ENCODE measurements at places on chromosomes 1 and 21.

- DNase-seq = no peak
These were observed 152.0 kb upstream of the ZRANB2 start for GRCh38 chr1:71232786-71233185.

DNA sequence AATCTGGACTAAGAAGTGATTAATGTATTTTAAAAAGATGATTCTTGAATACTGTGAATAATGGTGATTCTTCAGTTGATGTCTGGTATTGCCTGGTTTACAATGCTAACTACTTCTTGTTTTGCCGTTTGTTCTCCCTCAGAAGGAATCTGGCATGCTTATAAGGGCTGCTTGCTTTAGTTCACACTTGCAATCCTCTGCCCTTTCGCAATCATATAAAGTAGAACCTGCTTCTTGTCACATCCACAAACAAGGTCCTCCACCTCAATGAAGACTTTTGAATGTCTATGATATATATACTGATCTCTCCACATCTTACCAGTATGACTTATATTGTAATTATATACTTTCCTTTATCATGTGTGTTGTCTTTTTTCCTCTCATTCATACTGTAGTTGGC lies 92.6 kb downstream of the ADGRL4 start:
- DNase-seq = no peak

GRCh38 chr1:212225871-212226302 lies 59.3 kb upstream of the PPP2R5A start:
- DNase-seq = no peak

DNA sequence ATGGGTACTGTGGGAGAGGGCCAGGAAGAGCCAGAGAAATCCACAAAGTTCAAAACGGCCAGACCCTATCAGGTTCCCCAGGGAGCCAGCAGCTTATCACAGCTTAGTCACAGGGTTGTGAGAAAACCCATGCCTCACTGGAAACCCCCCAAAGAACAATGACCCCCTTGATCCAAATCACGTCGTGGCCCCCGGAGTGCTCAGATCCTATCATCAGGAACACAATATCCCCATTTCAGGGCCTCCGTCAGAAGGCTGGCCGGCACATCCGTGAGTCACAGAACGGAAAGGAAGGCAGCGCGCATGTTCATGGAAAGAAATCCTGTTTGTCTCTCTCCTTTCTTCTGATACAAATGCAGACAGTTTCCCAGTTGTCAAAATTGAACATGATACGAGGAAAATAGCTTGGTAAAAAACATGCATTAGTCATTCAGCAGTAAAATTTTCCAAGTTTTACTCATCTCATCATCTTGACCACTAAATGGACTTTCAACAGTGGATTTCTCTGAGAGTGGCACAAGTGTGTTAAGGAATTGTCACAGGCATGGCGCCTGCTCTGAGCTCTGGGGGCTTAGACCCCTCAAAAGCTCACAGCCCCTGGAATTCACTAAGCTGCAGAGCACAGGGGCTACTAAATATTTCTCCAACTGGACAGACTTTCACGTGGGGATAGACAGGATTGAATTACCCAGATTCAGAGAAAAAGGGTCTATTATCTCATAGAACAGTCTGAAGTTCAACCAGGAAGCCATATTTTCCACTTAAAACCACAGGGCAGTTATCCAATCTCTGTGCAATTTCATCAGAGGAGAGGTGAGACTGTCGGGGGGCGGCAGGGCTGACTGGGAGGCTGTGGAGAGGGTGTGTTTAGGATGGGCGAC lies 124.8 kb downstream of the RIPK4 start:
- DNase-seq = peak; percentile 43

DNA sequence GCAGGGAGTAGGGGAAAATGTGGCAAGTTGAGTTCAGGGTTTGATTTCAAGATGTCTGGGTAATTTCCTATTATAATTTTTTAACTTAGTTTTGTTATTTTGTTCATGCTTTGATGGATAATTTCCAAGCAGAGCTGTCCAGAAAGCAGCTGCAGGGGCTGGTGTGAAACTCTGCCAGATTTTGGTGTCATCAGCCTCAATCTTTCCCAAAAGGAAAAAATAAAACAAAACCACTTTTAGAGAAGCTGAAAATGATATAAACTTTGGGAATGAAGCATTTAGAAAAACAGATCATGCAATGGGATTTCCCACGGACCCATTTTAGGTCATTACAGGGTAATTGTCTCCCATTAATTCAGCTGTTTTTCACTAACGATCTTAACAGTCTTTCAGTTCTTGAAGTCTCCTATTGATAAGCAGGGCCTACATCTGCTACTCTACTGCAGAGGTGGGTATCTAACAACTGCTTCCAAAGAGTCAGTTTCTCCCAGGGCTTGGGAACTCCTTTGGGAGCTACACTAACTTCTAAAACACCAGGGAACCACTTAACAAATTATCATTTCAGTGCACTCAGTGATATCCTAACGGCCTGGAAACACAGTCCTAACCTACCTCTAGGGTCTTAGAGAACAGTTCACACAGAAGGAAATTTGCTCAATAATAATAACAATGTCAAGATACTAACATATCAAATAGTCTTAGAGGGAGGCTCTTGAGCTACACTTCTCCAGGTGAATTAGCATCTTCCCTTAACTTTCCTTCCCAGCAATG lies 12.3 kb downstream of the ZNF436 start:
- no peak for DNase-seq

DNA sequence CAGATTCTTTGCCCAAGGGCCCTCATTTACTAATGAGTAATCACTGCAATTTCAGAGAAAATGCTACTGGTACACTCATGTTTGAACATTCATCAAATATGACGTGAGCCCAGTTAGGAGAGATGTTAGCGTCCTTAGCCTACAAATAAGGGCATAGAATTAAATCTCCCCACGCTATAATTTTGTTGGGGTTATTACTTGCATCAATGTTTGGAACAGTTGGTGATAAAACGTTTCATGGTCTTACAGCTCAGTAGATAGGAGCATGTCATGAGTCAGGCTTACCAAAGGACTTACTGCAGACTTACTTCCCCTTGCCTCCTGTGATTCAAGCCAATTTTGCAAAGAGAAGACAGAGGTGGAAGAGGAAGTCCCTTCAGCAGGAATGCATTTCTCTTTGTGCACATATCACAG lies 304.0 kb downstream of the KIF26B start:
- DNase-seq = no peak

DNA sequence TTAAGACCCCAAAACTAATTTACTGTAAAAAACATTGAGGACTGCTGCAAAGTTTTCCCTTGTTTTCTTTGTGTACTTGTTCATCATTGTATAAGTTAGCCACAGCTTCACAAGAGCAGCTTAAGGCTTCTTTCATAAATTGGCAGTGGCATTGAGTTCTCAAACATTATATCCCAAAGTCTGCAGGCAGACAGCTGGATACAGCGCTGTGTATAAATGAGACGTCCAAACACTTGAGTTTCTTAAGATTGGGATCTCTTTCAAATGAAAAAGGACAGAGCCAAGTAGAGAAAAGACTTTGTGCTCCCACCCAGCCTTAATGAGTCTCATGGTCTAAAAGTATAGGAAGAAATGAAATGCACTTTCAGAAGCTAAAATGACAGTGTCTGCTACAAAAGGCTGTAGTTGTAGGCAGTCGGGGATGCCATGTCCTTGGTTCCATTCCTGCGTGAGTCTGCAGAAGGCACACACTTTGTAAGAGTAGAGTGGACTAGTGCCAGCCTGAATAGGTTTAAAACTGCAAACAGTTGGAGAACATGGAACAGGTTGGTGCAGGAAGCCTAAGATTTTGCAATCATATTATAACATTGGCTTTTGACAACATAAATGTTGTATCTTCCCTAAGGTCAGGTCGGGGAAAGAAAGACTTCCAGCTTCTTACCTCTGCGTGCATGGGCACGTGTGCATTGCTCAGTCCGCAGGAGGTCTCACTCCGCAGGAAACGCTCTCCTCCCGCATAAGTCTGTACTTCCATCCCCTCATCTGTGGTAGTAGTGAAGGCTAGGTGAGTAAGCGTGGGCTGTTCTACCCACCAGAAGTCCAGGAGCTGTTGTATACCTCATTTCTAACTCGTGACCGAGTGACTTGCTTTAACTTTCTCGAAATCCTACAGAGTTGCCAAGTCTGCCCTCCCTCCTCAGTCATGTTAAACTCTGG lies 94.4 kb downstream of the CD247 start:
- no peak for DNase-seq

DNA sequence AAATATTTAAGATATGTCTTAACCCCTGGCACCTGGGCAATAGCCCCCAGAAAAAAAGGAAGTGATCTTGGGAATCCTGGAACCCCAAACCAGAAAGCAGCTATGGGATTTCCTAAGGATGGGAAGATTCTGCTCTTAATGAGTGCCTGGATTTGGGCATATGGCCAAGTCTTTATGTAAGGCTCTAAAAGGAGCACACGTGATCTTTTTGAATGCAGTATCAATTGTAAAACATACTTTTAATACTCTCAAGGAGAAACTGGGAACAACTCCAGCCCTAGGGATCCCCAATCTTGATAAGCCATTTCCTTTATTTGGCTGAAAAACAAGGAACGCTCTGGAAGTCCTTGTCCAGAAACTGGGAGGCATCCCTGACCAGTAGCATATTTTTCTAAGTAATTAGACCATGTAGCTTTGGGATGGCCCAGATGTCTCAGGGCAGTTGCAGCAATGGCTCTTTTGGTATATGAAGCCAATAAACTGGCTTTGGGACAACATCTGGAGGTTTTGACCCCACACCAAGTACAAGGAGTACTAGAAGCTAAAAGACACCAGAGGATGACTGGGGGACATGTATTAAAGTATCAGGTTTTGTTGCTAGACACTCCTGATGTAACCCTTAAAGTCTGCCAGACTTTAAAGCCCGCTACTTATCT lies 80.9 kb upstream of the KIAA0040 start:
- no peak for DNase-seq

GRCh38 chr1:89547563-89548116 lies 23.0 kb downstream of the LRRC8B start:
- DNase-seq = no peak

DNA sequence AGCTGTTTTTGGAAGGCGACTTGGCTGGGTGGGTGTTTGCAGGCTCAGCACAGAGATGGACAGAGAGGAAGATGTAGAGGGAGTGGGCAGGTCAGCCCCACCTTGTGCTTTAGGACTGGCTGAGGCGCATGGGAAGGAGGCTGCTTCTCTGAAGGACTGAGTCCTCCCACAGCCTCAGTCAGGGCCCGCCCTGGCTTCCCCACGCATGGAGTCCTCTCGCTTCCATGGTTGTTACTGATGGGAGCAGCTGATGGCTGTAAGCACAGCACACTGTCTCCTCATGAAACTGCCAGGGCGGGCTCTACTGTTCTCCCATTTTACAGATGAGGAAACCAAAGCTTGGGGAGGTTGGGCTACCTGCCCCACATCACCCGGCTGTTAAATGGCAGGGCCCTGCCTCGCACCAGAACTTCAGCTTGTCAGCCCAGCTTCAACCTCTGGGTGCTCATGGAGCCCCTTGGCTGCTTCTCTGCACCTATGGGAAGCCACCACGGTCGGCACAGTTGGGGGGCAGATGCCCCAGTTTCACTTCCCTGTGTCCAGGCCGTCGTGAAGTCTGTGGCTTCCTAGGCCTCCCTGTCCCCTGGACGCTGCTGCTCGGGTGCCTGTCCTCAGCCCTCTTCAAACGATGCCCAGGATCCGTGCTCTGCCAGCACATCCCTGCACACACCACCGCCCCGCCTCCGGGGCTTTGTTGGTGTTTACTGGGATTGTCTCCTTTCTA lies 2.4 kb downstream of the TMEM201 start:
- no peak for DNase-seq

DNA sequence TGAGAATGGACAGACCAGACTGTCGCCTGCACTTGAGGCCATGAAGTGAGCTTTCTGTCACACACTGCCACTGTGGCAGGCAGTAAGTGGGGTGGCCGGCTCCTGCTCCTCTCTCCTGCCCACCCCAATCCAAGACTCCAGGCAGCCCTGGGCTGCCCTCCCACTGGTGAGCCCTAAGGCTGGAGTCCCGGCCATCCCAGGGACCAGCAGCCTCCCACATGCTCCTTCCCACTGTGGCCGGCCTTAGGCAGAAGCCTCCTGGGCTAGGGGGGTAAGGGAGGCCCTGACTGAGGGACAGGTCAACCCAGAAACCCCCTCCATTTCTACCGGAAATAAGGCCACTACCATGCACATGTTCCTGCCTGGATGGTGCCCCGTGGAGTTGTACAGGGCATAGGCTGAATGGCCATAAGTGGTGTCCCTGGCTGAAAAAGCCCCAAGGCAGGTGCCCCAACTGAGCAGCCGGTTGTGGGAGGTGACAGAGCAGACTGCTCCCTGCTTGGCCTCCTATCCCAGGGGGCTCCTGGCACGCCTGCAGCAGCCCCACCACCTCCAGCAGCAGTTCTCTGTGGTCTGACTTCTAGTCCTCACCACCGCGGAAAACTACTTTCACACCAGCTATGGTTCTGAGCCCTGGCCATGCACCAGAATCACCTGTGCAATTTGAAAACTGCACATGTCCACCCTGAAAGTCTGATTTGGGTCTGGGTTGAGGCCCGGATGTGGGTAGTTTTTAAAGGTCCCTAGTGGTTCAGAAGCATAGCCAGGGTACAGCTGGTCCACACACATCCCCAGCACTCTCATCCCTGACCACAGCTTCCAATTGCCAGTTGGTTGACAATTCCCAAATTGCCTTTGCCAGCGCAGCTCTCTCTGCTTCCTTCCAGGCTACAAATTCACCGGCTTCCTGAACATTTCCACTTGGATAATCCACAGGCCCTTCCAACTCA lies 1.6 kb upstream of the ARTN start:
- DNase-seq = no peak

DNA sequence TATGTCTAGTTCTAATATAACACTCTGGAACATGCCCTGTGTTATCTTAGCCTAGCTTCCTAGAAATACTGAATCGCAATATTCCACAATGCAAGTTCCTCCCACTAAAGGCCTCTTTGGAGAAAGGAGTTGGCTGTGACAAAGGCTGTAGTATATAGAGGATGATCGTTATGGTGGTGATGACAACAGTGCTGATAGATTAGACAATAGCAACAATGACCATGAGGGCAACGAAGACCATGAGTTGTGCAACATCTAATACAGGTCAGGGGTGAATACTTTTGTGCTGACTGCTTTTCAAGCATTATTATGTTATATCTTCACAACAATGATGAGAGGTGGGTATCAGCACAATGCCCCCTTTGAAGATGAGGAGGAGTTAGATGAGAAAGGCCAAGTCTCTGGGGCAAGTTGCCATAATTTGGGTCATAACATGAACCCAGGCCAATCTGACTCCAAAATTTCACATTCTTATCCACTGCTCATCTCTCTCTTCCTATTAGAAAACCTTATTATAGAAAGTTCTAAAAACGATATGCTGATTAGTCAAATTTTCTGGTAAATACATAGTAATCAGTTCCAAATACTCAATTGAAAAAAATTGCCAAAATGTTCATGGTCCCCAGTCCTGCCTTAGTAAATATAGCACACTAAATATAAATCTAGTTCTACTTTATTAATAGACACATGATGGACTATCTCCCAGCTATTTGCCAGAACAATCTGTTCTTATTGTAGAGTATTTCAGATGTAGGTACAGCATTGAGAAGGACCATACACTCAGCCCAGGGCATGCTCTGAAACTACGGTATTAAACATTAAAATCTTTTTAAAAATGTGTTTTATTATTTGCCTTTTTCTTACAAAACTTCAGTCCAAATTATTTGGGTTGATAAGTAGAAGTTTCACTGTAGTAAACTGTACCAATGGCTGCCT lies 37.5 kb downstream of the HIVEP3 start:
- DNase-seq = no peak

GRCh38 chr1:113934006-113934405 lies 4.9 kb downstream of the HIPK1 start:
- no peak for DNase-seq

Data from omental fat pad (tissue), 4 donors.